ENCODE measurements at places on chromosomes 1 and 21.

- no peak for DNase-seq
Measured at GRCh38 chr1:95057351-95057750, 15.4 kb downstream of the ALG14 start.

DNA sequence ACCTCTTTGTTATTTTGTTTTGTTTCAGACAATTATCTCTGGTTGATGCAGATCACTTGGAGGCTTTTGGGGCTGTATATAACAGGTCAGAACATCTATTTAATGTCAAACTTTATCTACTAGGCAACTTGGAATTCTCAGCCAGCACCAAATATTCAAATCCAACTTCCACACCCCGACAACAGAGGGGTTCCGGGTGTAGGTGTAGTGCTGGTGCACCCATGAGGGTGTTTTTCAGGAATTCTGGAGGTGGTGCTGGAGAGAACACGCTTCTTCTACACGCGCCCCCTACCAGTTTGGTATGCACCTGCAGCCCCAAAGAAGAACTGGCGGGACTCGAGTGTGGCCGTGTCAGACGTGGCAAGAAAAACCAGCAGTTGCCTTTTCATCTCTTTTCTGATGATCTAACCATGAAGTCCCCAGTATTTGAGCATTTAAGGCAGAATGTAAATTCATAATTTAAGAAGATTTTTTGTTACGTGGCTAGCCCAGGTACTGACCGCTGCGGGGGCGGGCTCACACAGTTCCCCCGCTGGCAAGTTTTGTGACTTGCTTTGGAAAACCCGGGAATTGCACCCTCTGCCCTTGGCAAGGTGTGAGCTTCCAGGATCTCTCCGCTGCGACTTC, 462 bp upstream of the TLCD4 start:
- peak; percentile 52 for DNase-seq

GRCh38 chr1:91877574-91878208, 8.3 kb downstream of the TGFBR3 start:
- no peak for DNase-seq

DNA sequence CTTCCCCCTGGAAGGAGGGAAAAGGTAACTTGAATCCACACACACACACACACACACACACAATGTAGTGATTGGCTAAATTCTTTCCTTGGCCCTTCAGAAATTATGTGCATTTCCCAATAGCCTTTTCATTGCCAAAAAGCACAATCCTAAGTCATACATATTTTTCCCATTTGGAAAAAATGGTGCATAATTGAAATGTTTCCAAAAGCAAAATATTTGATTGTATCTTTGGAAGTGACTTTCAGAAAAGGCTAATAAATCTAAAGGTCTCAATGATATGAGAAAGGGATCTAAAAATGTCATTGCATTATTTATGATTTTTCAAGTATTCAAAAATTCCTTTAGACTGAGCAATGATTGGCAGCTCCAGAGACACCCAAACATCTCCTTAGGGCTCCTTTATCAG, 43.5 kb upstream of the NEK7 start:
- DNase-seq, result peak; percentile 54

DNA sequence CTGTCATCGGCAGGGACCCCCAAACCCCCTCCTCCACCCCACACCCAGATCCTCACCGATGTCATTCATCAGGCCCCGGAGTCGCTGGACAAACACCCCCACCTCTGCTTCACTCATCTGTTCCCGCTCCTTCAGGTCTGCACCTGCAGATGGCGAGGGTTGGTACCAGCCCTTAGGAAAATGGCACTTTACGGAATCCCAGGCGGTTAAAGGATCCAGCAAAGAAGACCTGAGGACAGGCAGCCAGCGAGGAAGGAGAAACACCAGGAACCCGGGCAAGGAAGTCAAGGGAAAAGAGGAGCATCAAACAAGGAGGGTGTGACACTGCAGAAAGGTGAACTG, 13.8 kb downstream of the ECHDC2 start:
- DNase-seq, result no peak

- DNase-seq, result no peak
Measured at GRCh38 chr1:43049481-43049880, 90.8 kb upstream of the SLC2A1 start.

GRCh38 chr1:15323351-15323988, 76.4 kb downstream of the FHAD1 start:
- peak; percentile 87 for DNase-seq

DNA sequence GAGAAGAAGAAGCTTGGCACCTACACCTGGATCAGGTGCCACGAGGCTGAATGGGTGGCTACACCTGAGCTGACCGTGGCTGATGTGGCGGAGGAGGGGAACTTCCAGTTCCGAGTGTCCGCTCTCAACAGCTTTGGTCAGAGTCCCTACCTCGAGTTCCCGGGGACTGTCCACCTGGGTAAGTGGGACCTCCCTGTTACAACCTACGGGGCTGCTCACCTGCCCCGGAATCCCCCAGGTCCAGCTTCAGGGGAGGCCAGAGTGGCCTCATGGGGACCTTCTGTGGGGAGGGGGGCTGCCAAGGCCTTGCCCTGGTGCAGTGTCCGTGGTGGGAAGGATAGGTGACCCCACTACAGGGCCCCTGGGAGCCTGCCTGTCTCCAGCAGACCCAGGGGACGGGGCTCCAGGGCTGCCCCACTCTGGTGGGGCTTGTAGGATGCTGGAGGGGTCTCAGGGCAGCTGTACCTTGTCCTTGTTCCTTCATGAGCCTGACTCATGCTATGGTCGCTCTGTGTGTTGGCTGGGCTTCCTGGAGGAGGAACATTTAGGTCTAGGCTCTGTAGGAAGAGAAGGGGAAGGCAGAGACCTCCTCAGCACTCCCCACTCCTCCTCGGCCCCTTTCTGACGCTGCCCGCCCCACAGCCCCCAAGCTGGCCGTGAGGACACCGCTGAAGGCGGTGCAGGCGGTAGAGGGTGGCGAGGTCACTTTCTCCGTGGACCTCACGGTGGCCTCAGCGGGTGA, 7.2 kb downstream of the OBSCN start:
- no peak for DNase-seq

GRCh38 chr1:78840453-78841271, 165.9 kb downstream of the ADGRL4 start:
- DNase-seq, result peak; percentile 65

GRCh38 chr1:235045921-235046601, 82.6 kb downstream of the TOMM20 start:
- DNase-seq, result no peak

DNA sequence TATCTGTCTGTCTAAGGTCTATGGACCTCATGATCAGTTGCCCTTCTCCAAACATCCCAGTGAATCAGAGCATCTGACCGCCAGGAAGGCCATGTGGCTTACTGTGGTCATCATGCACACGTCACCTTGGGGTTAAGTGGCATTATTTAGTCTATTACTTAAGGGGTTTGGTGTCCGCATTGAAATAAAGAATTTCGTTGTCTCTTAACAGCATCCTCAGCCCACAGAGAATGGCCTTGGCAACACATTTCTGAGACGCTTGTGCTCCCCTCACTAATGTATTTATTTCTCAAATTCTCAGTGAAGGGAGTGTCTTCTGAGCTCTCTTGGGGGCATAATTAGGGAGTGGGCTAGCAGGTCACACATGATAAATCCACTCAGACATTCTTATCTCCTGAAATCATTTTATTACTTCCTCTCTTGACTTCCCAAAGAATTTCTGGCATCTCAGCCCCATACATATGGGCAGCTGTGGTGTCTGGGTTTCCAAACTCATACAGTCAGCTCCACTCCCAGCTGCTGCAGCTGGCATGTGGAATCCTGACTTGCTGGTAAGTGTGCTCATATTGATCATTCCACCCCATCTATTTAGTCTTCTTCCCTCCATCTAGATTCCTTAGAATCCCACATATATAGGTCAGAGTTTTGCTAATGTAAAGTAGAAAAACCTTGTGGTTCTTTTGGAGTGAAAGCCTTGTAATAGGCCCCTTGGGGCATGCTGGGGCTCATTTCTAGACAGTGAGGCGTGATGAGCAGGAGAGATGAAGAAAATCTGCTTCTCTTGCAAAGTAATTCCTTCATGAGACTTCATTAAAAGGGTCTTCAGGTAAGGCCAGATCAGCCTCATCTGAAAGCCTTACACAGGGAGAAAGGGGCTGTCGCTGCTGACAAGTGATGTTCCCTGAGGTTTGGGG, 110.5 kb downstream of the HHAT start:
- DNase-seq, result peak; percentile 78

- no peak for DNase-seq
Measured at GRCh38 chr1:6118415-6118814, 61.7 kb downstream of the CHD5 start.

DNA sequence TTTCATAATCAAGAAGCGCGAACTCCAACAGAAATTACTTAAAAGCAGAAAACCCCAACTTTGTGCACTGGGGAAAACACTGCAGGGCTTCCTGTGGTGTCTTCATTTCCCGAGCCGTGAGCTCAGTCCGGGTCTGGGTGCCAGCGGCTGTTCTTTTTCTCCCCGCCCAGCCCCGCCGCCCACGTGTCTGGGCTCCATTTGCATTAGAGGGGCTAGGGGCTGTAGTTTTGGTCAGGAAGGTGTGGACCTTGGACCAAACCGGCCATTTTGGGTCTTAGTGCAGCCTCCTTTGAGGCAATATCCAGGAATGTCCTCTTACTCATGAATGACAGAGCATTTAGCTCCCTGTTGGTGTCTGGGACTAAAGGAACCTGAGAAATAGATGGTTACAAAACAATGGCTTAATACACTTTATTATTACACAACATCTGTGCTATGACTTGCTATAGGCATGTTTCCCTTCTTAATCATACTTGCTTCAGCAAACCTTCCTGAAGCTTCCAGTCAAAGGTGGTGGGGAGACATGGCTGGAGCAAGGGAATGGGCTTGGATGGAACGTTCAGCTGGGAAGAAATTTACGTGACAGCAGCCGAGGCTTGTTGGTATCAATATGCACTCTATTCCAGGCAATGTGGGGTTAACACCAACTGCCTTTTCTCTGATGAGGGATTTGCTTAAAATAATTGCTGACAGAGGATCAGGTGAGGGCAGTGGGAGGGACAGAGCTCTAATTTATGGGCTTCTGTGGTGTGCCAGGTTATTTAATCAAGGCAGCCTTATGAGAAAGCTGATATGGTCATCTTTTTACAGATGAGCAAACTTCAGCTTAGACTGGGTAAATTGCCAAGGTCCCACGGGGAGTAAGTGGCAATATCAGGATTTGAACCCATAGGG, 1.1 kb downstream of the AGTRAP start:
- peak; percentile 79 for DNase-seq

DNA sequence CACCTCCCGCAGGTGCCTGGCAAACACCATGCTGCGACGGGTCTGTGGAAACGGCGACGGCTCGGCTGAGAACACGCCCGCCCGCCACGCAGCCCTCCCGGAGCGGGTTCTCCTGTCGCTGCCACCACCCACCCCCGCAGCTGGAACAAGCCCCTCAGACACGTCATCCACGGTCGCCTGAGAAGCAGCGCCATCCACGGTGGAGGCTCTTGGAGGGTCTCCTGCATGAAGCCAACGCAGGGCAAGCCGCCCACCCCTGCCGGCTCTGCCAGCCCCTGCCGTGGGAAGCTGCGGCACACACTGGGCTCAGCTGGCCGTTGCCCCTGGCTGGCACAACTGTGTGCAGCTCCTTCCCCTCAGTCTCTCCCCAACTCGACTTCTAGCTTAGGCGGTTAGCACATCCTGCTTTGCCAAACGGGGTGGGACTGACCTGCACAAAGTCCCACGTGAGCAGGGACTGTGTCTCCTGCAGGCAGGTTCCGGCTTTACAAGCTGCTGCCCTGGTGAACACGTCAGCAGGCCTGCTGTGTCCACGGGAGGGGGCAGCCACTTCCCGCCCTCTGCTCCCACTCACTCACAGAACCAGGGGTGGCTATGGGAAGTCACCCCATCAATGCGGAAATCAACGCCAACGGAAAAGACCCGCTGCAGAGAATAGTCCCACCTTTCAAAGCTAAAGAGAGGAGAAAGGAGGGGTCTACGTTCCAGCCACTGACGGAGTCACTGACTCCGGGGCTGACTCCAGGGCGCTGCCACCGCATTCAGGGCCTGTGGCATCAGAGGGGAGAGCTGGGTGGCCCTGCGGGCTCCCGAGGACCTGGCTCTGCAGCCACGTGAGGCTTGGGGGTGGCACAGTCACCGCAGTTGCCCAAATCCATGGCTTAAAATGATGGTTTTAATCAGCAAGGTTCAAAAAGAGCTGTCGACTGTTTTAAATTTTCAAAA, 10.3 kb downstream of the POFUT2 start:
- DNase-seq, result no peak

DNA sequence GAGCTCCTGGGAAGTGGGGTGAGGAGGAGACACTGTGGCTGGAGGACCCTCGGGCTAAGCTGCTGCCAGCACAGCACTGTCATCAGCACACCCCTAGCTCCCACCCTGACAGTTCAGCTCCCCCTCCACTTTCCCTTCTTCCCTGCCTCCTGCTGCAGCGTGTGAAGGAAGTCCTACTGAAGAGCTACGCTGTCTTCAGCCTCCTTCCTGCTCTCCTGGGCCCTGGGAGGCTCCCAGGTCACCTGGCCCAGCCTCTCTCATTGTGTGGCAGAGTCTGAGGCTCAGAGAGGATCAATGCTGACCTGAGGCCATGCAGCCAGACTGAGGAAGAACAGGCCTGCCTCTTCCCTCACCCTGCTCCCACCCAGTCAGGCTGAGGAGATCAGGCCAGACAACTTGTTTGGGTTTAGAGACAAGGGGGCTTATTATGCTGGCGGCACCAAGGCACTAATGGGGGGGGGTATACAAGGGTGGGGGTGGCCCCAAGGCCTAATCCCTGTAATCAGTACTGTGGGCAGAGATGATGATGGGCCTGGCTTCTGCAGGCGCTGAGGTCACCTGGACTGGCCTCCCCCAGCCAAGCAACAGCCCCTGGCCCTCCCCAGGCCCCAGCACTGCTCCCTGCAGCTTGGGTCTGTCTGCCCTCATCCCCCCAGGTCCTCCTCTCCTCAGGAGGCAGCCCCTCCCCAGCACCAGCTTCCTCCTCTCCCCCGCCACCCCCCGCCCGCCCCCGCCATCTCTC, 9.1 kb downstream of the NES start:
- no peak for DNase-seq

DNA sequence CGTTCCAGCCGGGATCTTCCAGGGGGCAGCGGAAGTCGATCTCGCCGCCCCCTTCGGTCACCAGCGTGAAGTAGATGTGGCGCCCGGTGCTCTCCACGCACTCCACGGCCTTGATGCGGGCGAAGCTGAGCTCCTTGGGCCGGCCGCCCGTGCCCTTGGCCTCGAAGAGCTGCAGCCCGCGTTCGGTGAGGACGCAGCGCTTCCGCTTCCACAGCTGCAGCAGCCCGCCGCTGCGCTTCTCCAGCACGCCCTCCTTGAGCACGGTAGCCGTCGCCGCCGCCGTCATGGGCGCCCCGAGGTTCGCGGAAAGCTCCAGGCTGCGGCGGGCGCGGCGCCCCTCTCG, 516 bp downstream of the PHLDA3 start:
- DNase-seq, result peak; percentile 44

Data from GM03348 (cell line).